ENCODE measurements at places on chromosomes 11 and 22. TPM values are rescaled to one million over a fixed set of nuclear protein-coding genes. Genes with fewer than 3 reads are reported as not detected.
A peak's percentile ranks its signal among the peaks of the same experiment; 100 is the strongest.

Gene OR10V1
- not detected for total RNA-seq

DNA sequence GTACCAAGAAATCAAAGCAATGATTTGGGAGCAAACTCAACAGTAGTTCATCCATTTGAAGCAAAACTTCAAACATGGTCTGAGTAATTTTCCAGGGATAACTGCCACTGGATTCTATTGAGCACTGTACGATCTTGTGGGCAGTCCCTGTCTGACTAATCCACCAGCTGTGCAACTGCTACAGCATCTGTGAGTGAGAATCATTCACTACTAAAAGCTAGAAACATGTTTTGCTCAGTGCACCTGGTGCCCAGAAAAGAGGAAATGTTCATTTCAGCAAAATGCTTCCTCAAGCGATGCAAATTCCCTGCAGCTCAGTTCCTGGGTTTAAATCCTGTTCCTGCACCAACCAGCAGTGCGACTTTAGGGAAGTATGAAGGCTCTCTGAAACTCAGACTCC, 1077.9 kb downstream of the DLG2 start:
- DNase-seq: no peak

GRCh38 chr11:57161351-57161750, 20.4 kb upstream of the LRRC55 start:
- DNase-seq: no peak

Gene SMC1B
- not detected for total RNA-seq

GRCh38 chr11:116640641-116641402, 132.0 kb downstream of the BUD13 start:
- DNase-seq: no peak

Gene ANKRD13D
- 29.6 TPM for total RNA-seq

Gene EFCAB6
- total RNA-seq: 0.32 TPM

Gene SLC22A8
- total RNA-seq: not detected

GRCh38 chr22:29720811-29721323, 1.1 kb downstream of the CABP7 start:
- DNase-seq: no peak

GRCh38 chr11:94653561-94653960, 86.4 kb downstream of the PIWIL4 start:
- no peak for DNase-seq

- DNase-seq: peak; percentile 59
These were observed 346 bp downstream of the FJX1 start for GRCh38 chr11:35618497-35619115.

DNA sequence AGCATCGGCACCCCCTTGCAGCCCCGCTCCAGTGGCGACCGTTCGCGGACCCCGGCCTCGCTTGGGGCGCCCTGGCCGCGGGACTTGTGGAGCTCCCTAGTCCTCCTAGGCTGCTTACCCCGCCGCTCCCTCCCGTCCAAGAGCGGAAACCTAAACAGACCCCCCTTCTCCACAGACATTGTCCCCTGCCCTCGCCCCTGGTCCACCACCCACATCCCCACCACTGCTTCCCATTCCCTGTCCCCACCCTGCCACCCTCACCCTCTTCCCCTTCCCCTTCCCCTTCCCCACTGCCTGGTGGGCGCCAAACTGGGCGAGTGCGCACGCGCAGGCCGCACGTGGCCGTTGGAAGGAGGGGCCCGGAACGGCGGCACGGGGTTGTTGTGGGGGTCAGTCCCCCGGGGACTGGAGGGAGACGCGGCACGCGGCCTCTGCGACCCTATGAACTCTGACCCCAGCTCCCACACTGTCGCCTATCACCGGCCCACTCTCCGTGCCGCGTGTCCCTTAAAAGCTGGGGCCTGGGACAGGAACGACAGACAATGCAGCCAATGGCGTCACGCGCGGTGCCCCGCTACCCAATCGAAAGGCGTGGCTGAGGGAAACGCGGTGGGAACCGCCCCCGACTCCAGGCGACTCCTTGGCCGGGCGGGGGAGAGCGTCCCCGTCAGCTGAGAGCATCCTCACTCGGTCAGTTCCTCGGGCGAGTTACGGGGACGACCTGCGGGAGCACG, at the start of gene SNX32:
SNX32 (plus strand) TSS at position 667 of the 734 bp plus-strand sequence. CDS start 103 bp downstream, outside the sequence.
- peak; percentile 91 for DNase-seq

Gene NELL1
- total RNA-seq: not detected

DNA sequence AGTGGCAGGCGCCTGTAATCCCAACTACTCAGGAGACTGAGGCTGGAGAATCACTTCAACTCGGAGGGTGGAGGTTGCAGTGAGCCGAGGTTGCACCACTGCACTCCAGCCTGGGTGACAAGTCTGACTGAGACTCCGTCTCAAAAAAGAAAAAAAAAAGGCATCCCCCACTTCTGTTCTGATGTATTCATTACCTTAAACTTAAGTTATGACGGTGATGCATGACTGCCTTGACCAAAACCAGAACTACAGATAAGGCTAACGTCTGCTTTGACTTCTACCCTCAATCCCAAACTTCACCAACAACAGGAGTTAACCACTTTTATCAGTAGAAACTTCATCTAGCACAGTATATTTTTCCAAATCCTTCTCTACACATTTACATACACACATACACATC, 9.9 kb downstream of the HTR3A start:
- no peak for DNase-seq

DNA sequence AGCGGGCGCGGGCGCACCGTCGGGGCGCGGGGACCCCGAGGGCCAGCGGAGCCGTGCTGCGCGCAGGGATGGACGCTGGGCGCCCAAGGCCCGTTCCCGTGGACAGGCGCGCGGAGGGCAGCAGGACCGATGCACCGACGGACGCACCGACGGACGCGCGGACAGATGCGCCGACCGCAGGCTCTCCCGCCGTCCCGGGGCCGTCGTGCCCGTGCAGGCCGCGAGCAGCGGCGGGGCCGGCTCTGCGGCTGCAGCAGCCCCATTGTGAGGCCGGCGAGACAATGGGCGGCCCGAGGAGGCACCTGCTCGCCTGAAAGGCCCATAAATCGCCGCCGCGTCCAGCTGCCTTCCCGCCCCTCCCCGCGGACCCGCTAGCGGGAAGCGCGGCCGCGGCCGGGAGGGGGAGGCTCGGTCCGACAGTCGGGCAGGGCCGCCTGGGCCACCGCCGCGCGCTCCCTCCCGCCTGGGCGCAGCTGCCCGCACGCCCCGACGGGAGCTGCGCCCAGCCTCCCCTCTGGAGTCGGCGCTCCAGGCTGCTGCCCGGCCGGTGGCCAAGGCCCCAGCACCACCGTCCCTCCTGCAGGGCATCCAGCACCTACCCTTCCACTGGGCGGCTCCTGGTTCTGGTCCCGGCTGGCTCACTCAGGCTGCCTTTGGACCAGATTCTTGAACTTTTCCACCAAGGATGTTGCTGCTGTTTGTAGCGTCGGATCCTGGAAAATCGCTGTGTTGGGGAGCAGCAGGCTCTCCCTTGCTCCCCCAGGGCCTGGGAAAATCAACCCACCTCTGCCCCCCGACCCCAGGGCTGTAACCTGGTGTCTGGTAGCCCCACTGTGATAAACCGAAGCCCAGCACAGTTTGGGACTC, 15.8 kb downstream of the CDKN1C start:
- DNase-seq: no peak

Gene C11orf97
- total RNA-seq: not detected

- peak; percentile 85 for DNase-seq
These were observed 23.4 kb downstream of the ARFGAP2 start for GRCh38 chr11:47152953-47153950.

DNA sequence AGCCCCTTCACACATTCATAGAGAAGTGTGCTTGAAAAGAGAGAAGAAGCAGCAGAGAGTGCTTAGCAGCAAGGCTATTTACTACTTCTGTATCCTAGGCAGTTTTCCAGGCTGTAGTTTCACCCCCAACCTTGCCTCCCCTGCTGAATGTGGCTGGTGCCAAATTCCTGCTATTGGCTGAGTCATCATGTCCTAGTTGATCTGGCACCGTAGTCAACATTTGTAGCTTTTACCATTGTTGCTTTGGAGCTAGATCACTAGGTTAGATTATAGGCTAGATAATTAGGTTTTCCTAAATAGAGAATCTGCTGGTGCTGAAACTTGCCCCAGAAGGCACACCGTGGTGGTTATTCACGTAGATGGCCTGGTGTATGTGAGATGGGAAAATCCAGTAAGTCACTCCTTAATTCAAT, 32.7 kb downstream of the ARHGAP42 start:
- peak; percentile 78 for DNase-seq

- no peak for DNase-seq
These were observed 50.4 kb downstream of the DBX1 start for GRCh38 chr11:20109731-20110445.

- no peak for DNase-seq
These were observed 65.2 kb downstream of the CACNA1I start for GRCh38 chr22:39635719-39636118.
